H4 (cell line): ENCODE measurements at places on chromosomes 16 and 17. TPM values are rescaled to one million over a fixed set of nuclear protein-coding genes. Genes with fewer than 3 reads are reported as not detected.

DNA sequence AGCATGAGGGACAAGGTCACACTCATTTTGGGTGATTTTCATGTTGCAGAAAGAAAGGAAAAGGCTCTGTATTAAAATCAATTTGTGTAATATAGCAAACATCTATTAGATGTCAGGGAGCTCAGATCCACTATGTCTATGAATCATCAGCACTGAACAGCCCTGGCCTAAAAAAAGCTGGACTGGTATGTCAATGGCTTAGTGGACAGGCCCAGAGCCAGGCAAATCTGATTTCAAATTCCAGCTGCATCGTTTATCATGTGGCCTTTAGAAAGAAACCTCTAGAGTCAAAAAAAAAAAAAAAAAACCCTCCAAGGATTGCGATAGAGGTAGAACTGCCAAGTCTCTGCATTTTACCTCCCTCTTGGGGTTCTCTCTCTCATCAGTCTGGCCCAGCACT, 5.4 kb downstream of the GAS7 start:
- DNase-seq, result no peak

GRCh38 chr16:5466551-5466950, 369.0 kb upstream of the EEF2KMT start:
- no peak for DNase-seq

- no peak for DNase-seq
Measured at GRCh38 chr17:7203391-7203790, 16.2 kb downstream of the DLG4 start.

DNA sequence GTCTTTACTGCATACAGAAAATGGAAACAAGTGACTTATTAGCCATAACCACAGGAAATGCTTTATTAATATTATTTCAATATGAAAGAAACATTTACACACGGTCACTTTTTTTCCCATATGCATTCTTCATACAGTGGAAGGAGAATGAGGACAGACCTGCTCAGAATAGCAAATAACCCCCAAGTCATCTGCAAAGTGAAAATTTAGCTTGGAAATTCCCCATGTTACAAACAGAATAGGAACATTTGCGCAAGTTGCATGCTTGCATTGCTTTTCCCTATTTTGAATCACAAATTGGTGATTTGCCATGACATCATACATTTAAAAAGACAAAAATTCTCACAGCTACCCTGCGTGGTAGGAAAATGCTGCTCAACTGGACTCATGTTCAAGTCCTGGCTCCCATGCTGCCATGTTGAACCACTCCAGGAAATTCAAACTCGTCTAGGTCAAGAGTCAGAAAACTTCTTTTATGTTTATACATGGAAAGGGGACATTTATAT, 102.0 kb downstream of the GP2 start:
- DNase-seq, result no peak

- DNase-seq, result no peak
Measured at GRCh38 chr17:21001111-21001812, 41.5 kb downstream of the USP22 start.

DNA sequence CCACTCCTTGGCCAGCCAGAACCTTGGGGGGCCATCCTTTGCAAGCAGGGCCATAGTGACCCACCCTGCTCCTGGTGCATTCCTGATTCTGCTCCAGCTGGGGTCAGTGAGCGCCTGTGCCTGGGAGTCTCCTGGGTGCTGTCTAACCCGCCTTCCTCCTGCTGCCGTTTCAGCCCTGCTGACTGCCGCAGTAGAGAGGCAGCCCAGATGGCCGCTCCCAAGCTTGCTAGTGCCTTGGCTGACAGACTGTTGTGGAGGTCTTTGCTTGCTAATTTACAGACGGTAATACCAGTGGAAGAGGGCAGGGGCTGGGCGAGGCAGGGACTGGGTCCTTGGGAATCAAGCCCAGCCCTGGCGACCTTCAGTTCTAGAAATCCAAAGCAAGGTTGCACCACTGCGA, 99.6 kb downstream of the SOCS1 start:
- DNase-seq, result no peak

Gene C17orf100
- 0.29 TPM in 1 of 2 replicates, not detected in the other for total RNA-seq

Gene KRTAP1-1
- total RNA-seq, result not detected in 2 replicates

Gene ABCC11
- 0.02 TPM in 1 of 2 replicates, not detected in the other for total RNA-seq

Gene CCDC92B
- not detected in 2 replicates for total RNA-seq

Gene SLC5A2
- not detected in 2 replicates for total RNA-seq
